Right renal pelvis (tissue), 4 donors: ENCODE measurements at places on chromosomes 4 and X.

- no peak for DNase-seq
Measured at GRCh38 chr4:172147687-172148086, 334.5 kb downstream of the GALNTL6 start.

GRCh38 chr4:8781641-8782040 is 90.0 kb downstream of the HMX1 start:
- DNase-seq = no peak

- no peak for DNase-seq
Measured at GRCh38 chr4:56102601-56103000, 153.9 kb downstream of the CEP135 start.

DNA sequence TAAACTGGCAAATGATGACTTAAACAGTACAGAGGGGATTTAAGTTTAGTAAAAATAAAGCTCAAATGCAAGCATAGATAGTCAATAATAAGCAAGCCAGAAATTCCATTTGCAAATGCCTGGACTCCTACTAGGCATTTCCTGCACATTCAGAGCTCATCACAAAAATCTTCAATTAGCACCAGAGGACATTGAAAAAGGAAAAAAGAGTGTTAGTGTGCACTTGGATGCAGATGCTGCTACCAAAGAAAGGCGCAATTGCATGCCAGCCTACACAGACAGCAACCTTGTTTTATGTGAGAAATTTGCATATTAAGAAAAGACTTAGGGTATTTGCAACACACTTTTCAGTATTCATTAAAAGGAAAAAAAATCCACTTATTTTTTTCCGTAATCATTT is 282.1 kb downstream of the GRIA2 start:
- no peak for DNase-seq

- DNase-seq = no peak
Measured at GRCh38 chrX:48156014-48156413, 25.6 kb downstream of the SPACA5B start.

GRCh38 chr4:171759274-171759673 is 53.9 kb upstream of the GALNTL6 start:
- no peak for DNase-seq

- DNase-seq = no peak
Measured at GRCh38 chr4:42653626-42654560, 3.0 kb downstream of the ATP8A1 start.

DNA sequence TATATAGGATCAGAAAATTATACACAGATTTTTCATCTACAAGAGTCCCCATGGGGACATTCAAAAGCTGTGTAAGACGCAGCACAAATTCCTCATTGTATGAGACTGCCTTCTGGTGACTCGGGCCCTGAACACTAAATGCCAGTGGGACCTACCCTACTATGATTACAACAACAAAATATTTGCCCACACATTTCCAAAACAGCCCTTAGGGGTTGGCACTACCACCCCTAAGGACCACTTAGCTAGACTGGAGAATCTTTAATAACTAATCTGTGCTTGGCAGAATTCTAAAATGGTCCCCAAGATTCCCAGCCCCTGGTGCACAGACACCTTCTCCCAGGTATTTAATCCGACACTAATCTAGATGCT is 29.1 kb downstream of the UCHL1 start:
- no peak for DNase-seq

DNA sequence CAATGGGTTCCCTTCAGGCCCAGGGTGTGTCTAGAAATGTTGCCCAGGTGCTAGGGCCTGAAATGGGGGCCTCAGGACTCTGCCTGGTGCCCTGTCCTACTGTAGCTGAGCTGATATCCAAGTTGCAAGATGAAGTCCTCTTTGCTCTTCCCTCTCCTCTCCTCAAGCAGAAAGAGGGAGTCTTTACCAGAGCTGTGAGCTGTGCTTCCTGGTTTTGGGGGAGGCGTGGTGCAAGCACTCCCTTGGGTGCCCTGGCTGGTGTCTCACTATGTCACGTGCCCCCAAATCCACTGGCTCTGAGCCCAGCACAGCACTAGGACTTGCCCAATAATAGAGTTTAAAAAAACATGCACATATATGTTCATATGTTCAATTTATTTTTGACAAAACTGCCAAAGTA is 29.3 kb upstream of the CT47A1 start:
- DNase-seq = no peak

DNA sequence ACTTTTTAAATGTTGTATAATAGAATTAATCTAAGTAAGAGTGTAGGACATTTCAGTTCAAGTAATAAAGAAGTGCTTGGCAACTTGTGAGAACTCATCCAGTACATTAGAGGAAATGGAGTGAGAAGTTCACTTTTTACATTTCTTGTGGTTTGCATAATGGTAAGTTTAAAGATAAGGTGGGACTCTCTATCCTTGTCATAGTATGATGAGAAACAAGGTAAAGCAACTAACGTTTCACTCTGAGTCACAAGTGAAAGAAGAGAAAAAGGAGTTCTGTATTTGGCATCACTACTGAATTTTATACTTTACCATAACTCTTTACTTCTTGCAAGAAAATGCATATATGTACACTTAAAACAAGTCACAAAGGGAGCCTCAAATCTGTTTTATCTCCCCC is 219.4 kb downstream of the SLC4A4 start:
- no peak for DNase-seq

- no peak for DNase-seq
Measured at GRCh38 chr4:140367738-140368137, 5.7 kb upstream of the SCOC start.

DNA sequence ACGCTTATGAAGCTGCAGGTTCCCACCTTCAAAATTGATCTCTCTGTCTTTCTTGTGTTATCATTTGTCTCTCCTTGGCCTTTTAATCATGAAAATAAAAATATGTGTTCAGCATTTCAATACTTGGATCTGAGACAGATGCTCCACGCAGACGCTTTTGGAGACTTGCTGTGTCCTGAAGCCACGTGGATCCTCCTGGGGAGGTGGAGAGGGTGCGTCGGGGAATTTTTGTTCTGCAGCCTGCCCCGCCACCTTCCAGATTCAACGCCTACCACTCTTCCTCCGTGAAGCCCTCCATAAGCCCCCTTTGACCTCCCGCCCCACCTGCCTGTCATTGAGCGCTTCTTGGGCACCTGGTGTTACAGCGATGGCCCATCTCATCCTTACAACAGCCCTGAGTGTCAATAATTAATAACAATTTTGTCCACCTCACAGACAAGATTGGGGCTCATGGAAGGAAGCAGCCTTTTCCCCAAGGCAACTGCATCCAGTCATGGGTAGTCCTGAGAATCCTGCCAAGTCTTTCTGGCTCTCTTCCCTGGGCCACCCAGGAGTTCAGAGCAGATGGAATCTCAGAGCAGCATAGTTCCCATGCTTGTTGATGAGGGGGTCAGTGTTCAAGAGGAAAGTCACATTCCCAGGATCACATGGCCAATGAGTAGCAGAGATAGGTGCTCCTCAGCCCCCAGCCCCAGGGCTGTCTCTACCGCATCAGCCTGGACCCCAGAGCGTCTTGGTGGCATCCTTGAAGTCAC is 172.6 kb upstream of the PSAPL1 start:
- DNase-seq = no peak

DNA sequence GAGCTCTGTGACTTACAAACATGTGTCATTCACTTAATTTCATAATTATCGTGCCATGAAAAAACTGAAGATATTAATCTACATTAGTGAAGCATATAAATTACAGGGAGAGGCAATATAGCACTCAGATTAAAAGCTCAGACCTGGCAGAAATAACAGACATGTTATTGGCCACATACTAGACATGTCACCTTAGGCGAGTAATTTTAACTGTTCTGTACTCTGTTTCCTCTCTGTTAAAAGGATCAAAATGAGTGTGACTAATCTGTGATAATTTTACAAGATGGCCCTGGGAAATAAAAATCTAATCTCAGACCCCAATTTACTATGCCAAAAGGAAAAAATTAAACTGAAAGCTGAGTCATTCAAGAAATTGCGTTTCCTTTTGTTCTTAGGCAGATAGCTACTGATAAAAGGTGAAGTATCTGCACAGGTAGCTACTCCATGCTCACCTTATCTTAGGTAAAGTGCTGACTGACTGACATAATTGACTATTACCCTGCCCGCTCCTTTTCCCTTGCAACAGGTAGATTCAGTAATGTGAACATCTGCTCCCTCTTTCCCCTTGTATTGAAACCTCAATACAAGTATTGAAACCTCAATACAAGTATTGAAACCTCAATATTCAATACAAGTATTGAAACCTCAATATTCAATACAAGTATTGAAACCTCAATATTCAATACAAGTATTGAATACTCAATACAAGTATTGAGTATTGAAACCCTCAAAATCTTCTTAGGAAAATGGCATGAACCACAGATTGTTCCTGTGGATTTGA is 33.2 kb downstream of the RELL1 start:
- DNase-seq = no peak

- DNase-seq = no peak
Measured at GRCh38 chr4:175339100-175339707, 421.0 kb downstream of the ADAM29 start.
